ENCODE measurements at places on chromosomes 2 and 18.
A peak's percentile ranks its signal among the peaks of the same experiment; 100 is the strongest.

- no peaks in the 10 kb centered on the region for H3K4me1 ChIP-seq
- no peak for DNase-seq
- no peaks in the 10 kb centered on the region for H3K27me3 ChIP-seq
- H3K27ac ChIP-seq = no peak overlapping the region
- no peak overlapping the region for H3K4me3 ChIP-seq
Observed at GRCh38 chr2:186889101-186889879, 40.3 kb upstream of the ZSWIM2 start.

DNA sequence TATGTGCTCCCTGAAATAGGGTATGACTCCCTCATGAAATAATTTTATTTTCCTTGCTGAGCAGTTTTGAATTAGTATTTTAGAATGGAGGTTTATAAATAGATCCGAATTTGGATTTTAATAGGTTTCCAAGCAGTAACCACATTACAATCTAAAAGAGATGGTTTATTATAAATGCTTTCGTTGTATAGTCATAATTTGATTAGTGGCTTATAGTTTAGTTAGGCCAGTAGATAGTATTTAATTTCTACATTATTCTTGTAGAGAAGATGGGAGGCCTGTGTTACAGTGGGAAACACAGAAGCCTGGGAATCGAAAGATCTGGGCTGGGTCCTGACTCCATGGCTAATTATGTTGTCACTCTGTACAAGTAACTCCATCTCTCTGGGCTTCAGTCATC is 6.7 kb downstream of the CAB39 start:
- no peaks in the 10 kb centered on the region for H3K27me3 ChIP-seq
- H3K36me3 ChIP-seq = peaks cover 5% of the 10 kb centered on the region
- H3K4me3 ChIP-seq = no peak overlapping the region

- H3K27ac ChIP-seq = no peak overlapping the region
- no peaks in the 10 kb centered on the region for H3K27me3 ChIP-seq
- H3K4me1 ChIP-seq = no peaks in the 10 kb centered on the region
- H3K36me3 ChIP-seq = no peaks in the 10 kb centered on the region
Observed at GRCh38 chr18:50117863-50118262, 77.1 kb downstream of the MYO5B start.

- DNase-seq = no peak
- H3K27ac ChIP-seq = no peak overlapping the region
- H3K4me3 ChIP-seq = no peak overlapping the region
Observed at GRCh38 chr18:33720133-33720532, 142.1 kb downstream of the ASXL3 start.

DNA sequence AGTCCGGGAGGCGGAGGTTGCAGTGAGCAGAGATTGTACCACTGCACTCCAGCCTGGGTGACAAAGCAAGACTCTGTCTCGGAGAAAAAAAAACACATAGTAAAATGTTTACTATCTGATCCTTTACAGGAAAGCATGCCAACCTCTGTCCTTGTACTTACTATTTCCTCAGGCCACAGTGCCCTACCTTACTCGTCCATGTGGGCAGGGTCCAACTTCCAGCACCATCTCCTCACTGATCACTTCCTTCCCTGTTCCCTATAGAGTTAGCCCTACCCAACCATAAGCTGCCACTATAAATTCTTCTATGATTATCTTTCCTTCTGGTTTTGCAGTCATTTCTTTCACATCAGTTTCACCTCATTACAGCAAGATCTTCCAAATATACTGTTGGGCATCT is 136.2 kb downstream of the MYO5B start:
- no peak for DNase-seq
- no peaks in the 10 kb centered on the region for H3K27me3 ChIP-seq

DNA sequence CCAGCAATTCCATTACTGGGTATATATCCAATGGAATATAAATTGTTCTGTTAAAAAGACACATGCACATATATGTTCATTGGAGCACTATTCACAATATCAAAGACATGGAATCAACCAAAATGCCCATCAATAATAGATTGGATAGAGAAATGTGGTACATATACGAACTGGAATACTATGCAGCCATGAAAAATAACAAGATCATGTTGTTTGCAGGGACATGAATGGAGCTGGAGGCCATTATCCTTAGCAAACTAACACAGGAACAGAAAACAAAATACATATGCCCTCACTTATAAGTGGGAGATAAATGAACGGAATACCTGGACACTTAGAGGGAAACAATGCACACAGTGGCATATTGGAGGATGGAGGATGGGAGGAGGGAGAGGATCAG is 355.8 kb downstream of the CCDC85A start:
- H3K4me1 ChIP-seq = no peaks in the 10 kb centered on the region
- no peak overlapping the region for H3K27ac ChIP-seq
- no peak overlapping the region for H3K4me3 ChIP-seq
- H3K27me3 ChIP-seq = no peaks in the 10 kb centered on the region
- no peaks in the 10 kb centered on the region for H3K36me3 ChIP-seq

- no peak overlapping the region for H3K27ac ChIP-seq
- H3K36me3 ChIP-seq = no peaks in the 10 kb centered on the region
- no peak overlapping the region for H3K4me3 ChIP-seq
- DNase-seq = no peak
- no peaks in the 10 kb centered on the region for H3K27me3 ChIP-seq
Observed at GRCh38 chr2:233841183-233841582, 13.2 kb downstream of the HJURP start.

GRCh38 chr2:121160366-121160765 is 124.6 kb downstream of the TFCP2L1 start:
- no peaks in the 10 kb centered on the region for H3K36me3 ChIP-seq
- no peak overlapping the region for H3K27ac ChIP-seq
- no peaks in the 10 kb centered on the region for H3K4me1 ChIP-seq
- H3K4me3 ChIP-seq = no peak overlapping the region

GRCh38 chr2:42897358-42897757 is 105.0 kb upstream of the HAAO start:
- H3K27me3 ChIP-seq = no peaks in the 10 kb centered on the region
- H3K4me1 ChIP-seq = no peaks in the 10 kb centered on the region
- H3K27ac ChIP-seq = no peak overlapping the region
- no peaks in the 10 kb centered on the region for H3K36me3 ChIP-seq
- no peak for DNase-seq
- H3K4me3 ChIP-seq = no peak overlapping the region

DNA sequence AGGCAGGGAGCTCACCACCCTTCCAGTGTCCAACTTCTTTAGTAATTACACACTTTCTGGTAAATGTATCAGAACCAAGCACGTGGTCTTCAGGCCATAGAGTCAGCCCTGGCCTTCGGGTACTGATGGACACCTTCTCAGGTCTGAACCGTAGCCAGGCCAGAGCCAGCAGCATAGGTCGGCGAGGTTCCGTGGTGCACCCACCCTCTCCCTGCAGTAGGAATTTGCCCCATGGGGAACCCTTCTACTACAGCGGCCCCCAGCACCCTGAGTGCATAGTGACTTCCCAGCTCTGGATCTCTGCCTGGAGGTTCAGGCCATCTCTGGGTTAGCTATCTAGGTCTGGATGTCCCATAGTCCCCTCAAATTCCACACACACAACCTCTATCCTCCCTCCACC is 61.6 kb downstream of the EDAR start:
- no peak overlapping the region for H3K4me3 ChIP-seq
- peaks cover 7% of the 10 kb centered on the region for H3K4me1 ChIP-seq

DNA sequence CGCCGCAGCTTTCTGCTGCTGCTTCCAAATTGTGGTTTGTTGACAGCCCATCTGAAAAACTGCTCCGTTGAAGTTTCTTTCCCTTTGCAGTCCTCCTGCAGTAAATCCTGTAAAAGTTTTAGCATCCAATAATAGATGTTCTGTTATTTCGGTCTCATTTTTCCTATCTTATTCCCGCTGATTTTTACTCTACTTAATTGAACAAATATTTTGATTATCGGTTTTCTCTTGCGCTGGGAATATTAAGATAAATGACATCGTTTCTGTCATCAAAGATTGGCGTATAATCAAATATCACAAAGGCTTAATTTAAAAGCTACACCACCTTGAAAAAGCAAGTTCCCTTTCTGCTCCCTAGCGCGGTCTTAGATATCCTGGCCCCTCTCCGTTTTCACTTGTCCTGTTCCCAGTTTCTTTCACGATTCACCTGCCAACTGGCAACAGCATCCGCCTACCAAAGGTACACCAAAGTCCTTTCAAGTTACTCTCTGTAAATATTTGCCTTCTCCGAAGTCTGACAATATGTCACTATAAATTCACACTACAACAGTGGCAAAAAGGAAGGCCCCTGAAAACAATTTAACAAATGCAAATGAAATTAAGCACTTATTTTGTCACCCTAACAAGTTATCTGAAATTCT is 1.0 kb upstream of the STRN start:
- H3K4me1 ChIP-seq = peaks cover 38% of the 10 kb centered on the region
- DNase-seq = no peak
- peak overlapping the region; percentile 59 for H3K4me3 ChIP-seq
- H3K27me3 ChIP-seq = no peaks in the 10 kb centered on the region
- peak overlapping the region; percentile 84 for H3K27ac ChIP-seq

GRCh38 chr2:69305712-69306392 is 81.2 kb downstream of the GFPT1 start:
- H3K4me1 ChIP-seq = peaks cover 34% of the 10 kb centered on the region
- H3K36me3 ChIP-seq = no peaks in the 10 kb centered on the region
- no peak overlapping the region for H3K27ac ChIP-seq
- no peak overlapping the region for H3K4me3 ChIP-seq

- no peak overlapping the region for H3K4me3 ChIP-seq
- no peaks in the 10 kb centered on the region for H3K4me1 ChIP-seq
- H3K27me3 ChIP-seq = no peaks in the 10 kb centered on the region
Observed at GRCh38 chr18:42137693-42138375, 182.8 kb downstream of the PIK3C3 start.

Data from CD4-positive, alpha-beta memory T cell (primary cell).